ENCODE measurements at places on chromosomes 13 and 19. TPM values are rescaled to one million over a fixed set of nuclear protein-coding genes. Genes with fewer than 3 reads are reported as not detected.

Gene ERVV-1
- 0.35 TPM for total RNA-seq

GRCh38 chr19:32879741-32880140, 10.2 kb upstream of the SLC7A9 start:
- DNase-seq: no peak

Gene DAND5
- 0.28 TPM for total RNA-seq

Gene OR7A17
- total RNA-seq: not detected

GRCh38 chr13:97749174-97749573, 204.3 kb upstream of the IPO5 start:
- DNase-seq: peak; percentile 15

DNA sequence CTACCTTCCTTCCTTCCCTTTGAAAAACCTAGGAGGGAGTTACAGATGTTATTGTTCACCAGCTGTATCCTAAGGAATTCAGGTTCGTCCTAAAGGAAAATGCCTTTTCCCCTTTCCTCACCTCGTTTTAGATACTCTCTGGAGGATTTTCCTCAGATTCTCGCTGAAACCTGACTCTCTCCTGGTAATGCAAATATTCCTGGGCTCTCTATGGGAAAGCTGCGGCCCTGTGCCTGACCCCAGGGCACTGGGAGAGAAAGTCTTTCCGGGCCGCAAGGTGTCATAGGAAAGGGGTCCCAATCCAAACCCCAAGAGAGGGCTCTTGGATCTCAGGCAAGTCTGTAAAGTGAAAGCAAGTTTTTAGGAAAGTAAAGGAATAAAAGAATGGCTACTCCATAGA, 13.1 kb upstream of the OR1M1 start:
- peak; percentile 74 for DNase-seq

Gene RNF225
- 0.87 TPM for total RNA-seq

Gene HIPK4
- not detected for total RNA-seq

Gene RFPL4AL1
- total RNA-seq: not detected

- DNase-seq: no peak
Measured at GRCh38 chr13:94858856-94859255, 146.5 kb upstream of the SOX21 start.

Gene ZNF208
- not detected for total RNA-seq

Gene KLK2
- 0.69 TPM for total RNA-seq

Gene TEAD2
- 82.5 TPM for total RNA-seq

GRCh38 chr13:25249001-25249543, 38.2 kb downstream of the MTMR6 start:
- peak; percentile 68 for DNase-seq

Gene ANO8
- total RNA-seq: 24.9 TPM

Gene ZNF790
- 5.2 TPM for total RNA-seq

Gene SYT3
- 16.4 TPM for total RNA-seq

- peak; percentile 89 for DNase-seq
Measured at GRCh38 chr19:43526884-43527859, at the start of gene ETHE1. ETHE1 (minus strand) TSS chr19:43527201; CDS start chr19:43527177, 24 bp downstream.

Gene TMPRSS9
- total RNA-seq: 0.16 TPM

Gene DHDH
- total RNA-seq: 0.69 TPM

Gene GPALPP1
- 31.3 TPM for total RNA-seq

- DNase-seq: peak; percentile 89
Measured at GRCh38 chr13:101289764-101290163, 126.5 kb downstream of the NALCN start.

- peak; percentile 71 for DNase-seq
Measured at GRCh38 chr19:46480415-46480814, 9.1 kb upstream of the PNMA8A start.

GRCh38 chr13:99658261-99658991, 157.2 kb downstream of the TM9SF2 start:
- peak; percentile 80 for DNase-seq

Gene CGB7
- total RNA-seq: 0.97 TPM

DNA sequence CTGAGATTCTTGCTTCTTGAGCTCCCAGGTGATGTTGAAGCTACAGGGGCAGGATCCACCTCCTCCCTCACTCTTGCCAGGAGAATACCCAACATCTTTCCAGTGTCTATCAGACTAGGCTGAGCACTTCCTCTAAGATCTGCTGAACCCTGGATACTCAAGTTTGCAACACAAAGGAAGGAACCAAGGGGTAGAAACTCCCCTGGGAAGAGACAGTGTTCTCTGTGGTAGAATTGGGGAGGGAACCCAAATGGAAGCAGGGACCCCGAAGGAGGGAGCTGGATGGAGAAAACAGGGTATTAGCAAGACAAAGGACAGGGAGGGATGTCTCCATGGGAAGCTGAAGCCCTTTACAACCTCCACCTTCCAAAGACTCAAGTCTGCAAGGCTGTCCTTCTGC, 117.6 kb downstream of the DNAJC15 start:
- peak; percentile 51 for DNase-seq

GRCh38 chr13:84366506-84366905, 484.2 kb upstream of the SLITRK1 start:
- peak; percentile 0 for DNase-seq

Gene KIR2DL1
- not detected for total RNA-seq

- DNase-seq: no peak
Measured at GRCh38 chr13:54029720-54030119, 1001.1 kb downstream of the OLFM4 start.

DNA sequence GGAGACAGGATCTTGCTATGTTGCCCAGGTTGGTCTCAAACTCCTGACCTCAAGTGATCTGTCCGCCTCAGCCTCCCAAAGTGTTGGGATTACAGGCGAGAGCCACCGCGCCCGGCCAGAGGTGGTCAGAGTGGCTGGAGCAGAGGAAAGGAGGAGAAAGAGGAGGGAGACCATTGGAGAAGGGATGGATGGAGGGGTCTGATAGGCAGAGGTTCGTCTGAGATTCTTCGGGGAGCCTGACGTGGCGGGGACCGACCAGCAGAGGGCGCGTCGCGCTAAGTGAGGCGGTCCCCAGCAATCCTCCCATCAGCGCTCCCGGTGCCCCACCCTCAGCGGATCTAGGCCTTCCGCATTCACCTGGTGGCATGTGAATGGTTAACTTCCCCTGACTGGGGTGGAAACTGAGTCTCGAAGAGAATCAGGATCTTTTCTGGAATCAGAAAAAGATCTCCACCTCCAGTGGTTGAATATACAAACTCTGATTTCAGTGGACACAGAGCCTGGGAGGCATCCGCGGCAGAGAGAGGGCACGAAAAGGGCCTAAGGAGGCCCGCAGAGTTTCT, 8.8 kb downstream of the GTPBP3 start:
- peak; percentile 90 for DNase-seq

GRCh38 chr13:113110048-113110851, 4.7 kb downstream of the F7 start:
- DNase-seq: peak; percentile 55

GRCh38 chr13:102846261-102847015, 606 bp downstream of the ERCC5 start:
- peak; percentile 36 for DNase-seq

Gene POU2F2
- total RNA-seq: 2.4 TPM

DNA sequence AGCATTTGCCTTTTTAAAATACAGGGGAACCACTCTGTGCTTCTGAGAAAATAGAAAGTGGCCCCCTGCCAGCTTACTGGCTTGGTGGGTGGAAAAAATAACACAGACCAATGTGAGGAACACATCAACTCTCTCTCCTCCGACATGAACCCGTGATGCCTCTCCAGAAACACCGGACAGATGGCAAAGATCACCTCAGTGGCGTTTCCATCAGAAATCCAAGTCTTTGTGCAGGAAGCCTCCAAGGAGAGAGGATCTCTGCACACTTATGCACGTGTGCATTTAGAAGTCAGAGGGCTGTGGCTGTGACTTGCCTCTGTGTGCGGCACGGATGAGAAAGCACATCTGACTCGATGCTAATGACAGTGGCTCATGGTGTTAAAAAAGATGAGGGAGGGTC, 112.3 kb upstream of the KLF12 start:
- no peak for DNase-seq

- DNase-seq: no peak
Measured at GRCh38 chr13:22062478-22063205, 391.8 kb downstream of the FGF9 start.

GRCh38 chr19:54626757-54627156, 3.5 kb upstream of the LILRB1 start:
- no peak for DNase-seq

Gene LILRA2
- not detected for total RNA-seq

- DNase-seq: peak; percentile 35
Measured at GRCh38 chr19:38386300-38386970, 1.4 kb downstream of the GGN start.

- DNase-seq: no peak
Measured at GRCh38 chr13:99774644-99775043, 196.9 kb downstream of the ZIC5 start.

Gene GRIN3B
- 0.23 TPM for total RNA-seq
